Cardiac muscle cell (in vitro differentiated cells and primary cell): ENCODE measurements at places on chromosomes 7 and 10. TPM values are rescaled to one million over a fixed set of nuclear protein-coding genes. Genes with fewer than 3 reads are reported as not detected.
A peak's percentile ranks its signal among the peaks of the same experiment; 100 is the strongest.

GIMAP7 gene
- polyA plus RNA-seq = 0.19 TPM in 1 of 2 replicates, not detected in the other

- DNase-seq = no peak
- H3K27me3 ChIP-seq = no peaks in the 10 kb centered on the region
- H3K36me3 ChIP-seq = no peaks in the 10 kb centered on the region
- no peak overlapping the region for H3K4me3 ChIP-seq
Measured at GRCh38 chr10:96639899-96640298, 53.1 kb upstream of the TM9SF3 start.

HOXA10 gene
- polyA plus RNA-seq = not detected in 2 replicates

GRCh38 chr10:86368046-86368445 is 1.5 kb upstream of the GRID1 start:
- H3K27ac ChIP-seq = no peak overlapping the region
- H3K36me3 ChIP-seq = no peaks in the 10 kb centered on the region
- no peak overlapping the region for H3K4me3 ChIP-seq
- no peak for DNase-seq
- H3K4me1 ChIP-seq = no peaks in the 10 kb centered on the region

DNA sequence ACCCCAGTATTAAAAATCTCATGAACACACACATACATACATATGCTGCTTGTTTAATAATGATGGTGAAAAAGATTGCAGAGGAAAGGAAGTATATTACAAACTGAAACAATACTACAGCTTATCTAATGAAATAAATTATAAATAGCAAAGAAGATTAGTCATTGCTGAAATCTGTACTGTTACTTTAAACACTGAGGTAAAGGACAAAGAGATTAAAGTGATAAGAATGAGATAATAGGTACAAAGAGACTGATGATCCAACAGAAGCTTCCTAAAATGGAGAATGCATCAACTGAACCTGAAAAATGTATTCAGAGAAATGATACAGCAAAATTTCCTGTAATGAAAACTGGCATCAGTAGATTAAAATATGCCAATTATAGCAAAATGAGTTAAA is 91.5 kb upstream of the KCND2 start:
- H3K4me1 ChIP-seq = no peaks in the 10 kb centered on the region
- no peaks in the 10 kb centered on the region for H3K36me3 ChIP-seq
- H3K27ac ChIP-seq = no peak overlapping the region

- no peak overlapping the region for H3K4me3 ChIP-seq
- H3K36me3 ChIP-seq = no peaks in the 10 kb centered on the region
- no peaks in the 10 kb centered on the region for H3K27me3 ChIP-seq
- H3K27ac ChIP-seq = no peak overlapping the region
- DNase-seq = no peak
- no peaks in the 10 kb centered on the region for H3K4me1 ChIP-seq
Measured at GRCh38 chr7:44920119-44920518, 34.8 kb upstream of the PURB start.

DNA sequence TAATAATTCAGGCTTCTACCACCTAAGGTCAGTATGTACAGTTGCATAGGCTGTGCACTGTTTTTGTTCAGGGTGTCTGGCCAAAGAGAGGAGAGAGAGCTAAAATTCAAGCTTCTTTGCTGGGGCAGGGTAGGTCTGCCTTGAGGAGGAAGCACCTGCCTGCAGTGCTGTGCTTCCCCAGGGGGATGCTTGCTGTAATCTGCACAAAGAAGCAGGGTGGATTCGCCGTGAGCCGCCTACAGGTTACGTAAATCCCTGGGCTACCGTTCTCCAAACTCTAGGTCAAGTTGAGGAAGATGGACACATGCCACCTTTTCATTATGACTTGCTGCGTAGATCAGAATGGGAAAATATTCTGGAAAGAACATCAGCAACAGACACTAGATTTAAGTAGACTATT is 543.3 kb downstream of the TNS3 start:
- H3K27ac ChIP-seq = no peak overlapping the region
- H3K36me3 ChIP-seq = no peaks in the 10 kb centered on the region
- no peaks in the 10 kb centered on the region for H3K4me1 ChIP-seq
- DNase-seq = no peak
- H3K4me3 ChIP-seq = no peak overlapping the region

DNA sequence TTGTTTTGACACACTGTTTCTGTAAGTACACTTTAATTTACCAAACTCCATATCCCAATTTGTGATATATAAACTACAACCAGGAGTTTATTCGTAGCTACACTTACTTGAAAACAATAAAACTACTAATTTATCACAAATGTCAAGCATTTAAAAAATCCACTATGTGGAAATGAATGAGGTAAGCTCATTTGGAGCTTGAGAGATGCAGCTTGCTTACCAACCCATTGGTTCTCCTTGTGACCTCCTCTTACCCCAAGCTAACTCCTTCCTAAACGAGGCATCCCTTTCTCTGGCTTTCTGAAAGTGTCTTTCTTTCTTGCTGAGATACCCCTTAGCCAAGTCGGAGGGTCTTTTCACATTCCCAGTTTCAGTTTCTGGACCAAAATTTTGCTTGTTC is 2.5 kb downstream of the OR6V1 start:
- no peaks in the 10 kb centered on the region for H3K36me3 ChIP-seq
- H3K27me3 ChIP-seq = no peaks in the 10 kb centered on the region
- no peak overlapping the region for H3K27ac ChIP-seq
- no peaks in the 10 kb centered on the region for H3K4me1 ChIP-seq

AMZ1 gene
- 1.6 and 1.7 TPM in 2 replicates for polyA plus RNA-seq

GRCh38 chr10:121999301-121999700 is 10.3 kb downstream of the TACC2 start:
- H3K36me3 ChIP-seq = no peaks in the 10 kb centered on the region
- H3K4me3 ChIP-seq = no peak overlapping the region
- no peak overlapping the region for H3K27ac ChIP-seq
- H3K4me1 ChIP-seq = peaks cover 14% of the 10 kb centered on the region

TRIM50 gene
- not detected in 2 replicates for polyA plus RNA-seq

- no peaks in the 10 kb centered on the region for H3K4me1 ChIP-seq
- H3K36me3 ChIP-seq = no peaks in the 10 kb centered on the region
- no peak for DNase-seq
- no peak overlapping the region for H3K4me3 ChIP-seq
- no peak overlapping the region for H3K27ac ChIP-seq
Measured at GRCh38 chr10:98302741-98303365, 34.9 kb upstream of the LOXL4 start.

GRCh38 chr10:71648933-71649320 is 70.7 kb downstream of the C10orf105 start:
- H3K27ac ChIP-seq = no peak overlapping the region
- peaks cover 2% of the 10 kb centered on the region for H3K27me3 ChIP-seq
- H3K4me1 ChIP-seq = no peaks in the 10 kb centered on the region
- H3K36me3 ChIP-seq = no peaks in the 10 kb centered on the region
- no peak overlapping the region for H3K4me3 ChIP-seq

IMMP2L gene
- polyA plus RNA-seq = 11.9 and 19.2 TPM in 2 replicates

GRCh38 chr7:99485094-99485493 is 12.4 kb downstream of the ZNF789 start:
- no peaks in the 10 kb centered on the region for H3K27me3 ChIP-seq
- no peaks in the 10 kb centered on the region for H3K4me1 ChIP-seq
- H3K27ac ChIP-seq = no peak overlapping the region
- no peak for DNase-seq
- H3K4me3 ChIP-seq = no peak overlapping the region

ANKRD30A gene
- polyA plus RNA-seq = not detected in 2 replicates

DNA sequence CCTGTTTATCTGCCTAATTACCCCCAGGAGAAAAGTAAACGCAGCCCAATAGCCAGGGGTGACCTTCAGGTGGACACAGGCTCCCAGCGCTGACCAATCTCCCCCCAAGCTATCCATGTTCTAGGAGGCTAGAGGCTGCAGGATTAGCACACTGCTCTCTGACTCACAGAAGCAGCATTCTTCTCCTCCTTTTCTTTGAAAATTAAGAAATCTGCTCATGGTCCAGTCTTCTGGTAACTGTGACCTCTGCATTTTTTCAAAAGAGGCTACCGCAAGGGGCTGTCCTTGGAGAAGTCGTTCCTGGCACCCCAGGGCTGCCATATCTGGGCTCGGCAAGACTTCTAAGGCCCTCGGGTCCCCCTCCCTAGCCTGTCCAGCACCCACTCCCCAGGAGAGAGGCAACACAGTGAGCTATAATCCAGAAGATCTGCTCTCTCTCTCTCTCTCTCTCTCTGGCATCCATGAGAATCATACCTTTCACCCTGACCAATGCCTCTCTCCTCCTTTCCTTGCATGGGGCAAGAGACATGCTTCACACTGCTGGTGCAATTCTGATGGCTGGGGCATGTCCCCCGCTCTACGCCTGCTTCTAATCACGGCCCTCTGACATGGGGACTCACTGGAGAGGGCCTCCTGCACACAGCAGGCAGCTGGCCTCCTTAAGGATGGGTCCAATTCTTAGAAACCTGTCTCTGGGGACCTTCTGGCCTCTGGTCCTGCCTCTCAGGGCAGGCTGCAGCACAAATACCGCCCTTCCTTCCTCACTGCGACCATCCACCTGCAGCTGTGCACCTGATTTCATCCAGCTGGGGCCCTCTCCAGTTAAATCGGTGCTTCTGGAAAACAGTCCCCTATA is 27.3 kb downstream of the ANXA11 start:
- no peak for DNase-seq
- H3K36me3 ChIP-seq = no peaks in the 10 kb centered on the region
- no peak overlapping the region for H3K27ac ChIP-seq
- H3K4me3 ChIP-seq = no peak overlapping the region
- H3K4me1 ChIP-seq = no peaks in the 10 kb centered on the region
- H3K27me3 ChIP-seq = no peaks in the 10 kb centered on the region

- H3K27ac ChIP-seq = no peak overlapping the region
- H3K4me1 ChIP-seq = no peaks in the 10 kb centered on the region
- no peaks in the 10 kb centered on the region for H3K27me3 ChIP-seq
Measured at GRCh38 chr7:150462413-150462812, 12.0 kb downstream of the GIMAP8 start.

- no peak overlapping the region for H3K27ac ChIP-seq
- no peak for DNase-seq
- H3K4me1 ChIP-seq = no peaks in the 10 kb centered on the region
- no peaks in the 10 kb centered on the region for H3K27me3 ChIP-seq
Measured at GRCh38 chr7:134155871-134156270, 28.7 kb downstream of the LRGUK start.

- H3K4me3 ChIP-seq = no peak overlapping the region
- no peaks in the 10 kb centered on the region for H3K4me1 ChIP-seq
- no peak overlapping the region for H3K27ac ChIP-seq
- no peaks in the 10 kb centered on the region for H3K27me3 ChIP-seq
Measured at GRCh38 chr7:16930946-16931345, 49.2 kb upstream of the AGR3 start.

- no peak overlapping the region for H3K4me3 ChIP-seq
- no peaks in the 10 kb centered on the region for H3K27me3 ChIP-seq
- H3K36me3 ChIP-seq = no peaks in the 10 kb centered on the region
- H3K4me1 ChIP-seq = peaks cover 64% of the 10 kb centered on the region
Measured at GRCh38 chr10:86661161-86662025, 6.9 kb upstream of the LDB3 start.

ANKRD1 gene
- polyA plus RNA-seq = 9.4 and 12.6 TPM in 2 replicates

DNA sequence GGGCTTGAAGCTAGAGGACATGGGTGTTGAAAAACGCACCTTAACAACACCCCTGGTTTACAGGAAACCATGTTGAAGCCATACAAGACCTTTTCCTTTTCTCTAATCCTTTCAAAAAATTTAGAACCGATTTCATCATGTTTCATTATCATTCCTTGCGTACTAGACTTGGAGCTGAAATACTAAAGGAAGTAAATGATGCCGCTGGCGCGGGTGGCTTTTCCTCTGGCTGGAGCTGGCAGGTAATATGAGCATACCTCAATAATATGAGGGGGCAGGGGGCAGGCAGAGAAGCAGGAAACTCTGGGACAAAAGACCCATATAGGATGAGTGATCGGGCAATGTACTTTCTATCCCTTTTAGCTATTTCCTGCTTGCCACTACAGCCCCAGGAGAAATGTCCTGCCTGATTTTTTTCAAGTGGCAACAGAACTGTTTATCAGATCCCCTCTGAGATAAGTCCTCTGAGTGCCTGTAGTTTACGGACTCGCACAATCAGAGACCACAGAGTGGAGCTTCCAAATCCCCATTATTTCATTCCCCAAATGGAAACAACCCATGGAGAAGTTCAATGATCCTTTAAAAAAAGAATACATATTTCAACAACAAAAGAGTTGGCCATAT is 450.1 kb downstream of the KCNMA1 start:
- no peaks in the 10 kb centered on the region for H3K27me3 ChIP-seq
- H3K4me1 ChIP-seq = no peaks in the 10 kb centered on the region
- no peak overlapping the region for H3K4me3 ChIP-seq
- H3K27ac ChIP-seq = no peak overlapping the region
- H3K36me3 ChIP-seq = no peaks in the 10 kb centered on the region

DNA sequence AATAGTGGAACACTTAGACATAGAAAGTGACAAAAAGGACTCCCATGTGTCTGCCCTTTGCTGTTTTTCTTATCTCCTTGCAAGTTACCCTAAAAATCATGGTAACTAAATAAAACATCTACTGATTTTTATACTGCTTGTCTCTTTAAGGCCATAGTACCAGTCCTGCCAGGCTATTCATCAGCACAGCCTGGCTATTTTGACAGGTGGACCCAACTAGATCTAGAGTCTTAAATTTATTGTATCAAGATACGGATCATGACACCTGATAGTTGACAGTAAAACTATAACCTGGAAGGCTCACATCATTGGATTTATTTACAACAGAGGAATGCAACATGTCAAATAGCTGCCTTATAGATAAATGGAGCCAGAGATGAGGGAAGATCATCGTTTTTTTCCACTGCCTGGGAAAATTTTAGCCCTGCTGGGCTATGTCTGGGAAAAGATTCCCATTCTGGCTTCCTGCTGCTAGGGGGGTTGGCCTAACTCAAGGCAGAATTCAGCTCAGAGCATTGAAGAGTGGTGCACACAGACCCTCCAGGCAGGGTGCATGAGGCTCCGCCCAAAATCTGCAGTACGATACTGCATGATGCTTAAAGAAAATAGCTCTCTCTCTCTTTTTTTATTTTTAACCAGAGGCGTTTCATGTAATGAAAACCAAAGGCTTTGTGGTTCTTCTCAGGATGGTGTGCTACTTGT is 292.0 kb upstream of the FZD8 start:
- no peaks in the 10 kb centered on the region for H3K36me3 ChIP-seq
- H3K27me3 ChIP-seq = no peaks in the 10 kb centered on the region
- DNase-seq = no peak
- H3K4me1 ChIP-seq = no peaks in the 10 kb centered on the region

DNA sequence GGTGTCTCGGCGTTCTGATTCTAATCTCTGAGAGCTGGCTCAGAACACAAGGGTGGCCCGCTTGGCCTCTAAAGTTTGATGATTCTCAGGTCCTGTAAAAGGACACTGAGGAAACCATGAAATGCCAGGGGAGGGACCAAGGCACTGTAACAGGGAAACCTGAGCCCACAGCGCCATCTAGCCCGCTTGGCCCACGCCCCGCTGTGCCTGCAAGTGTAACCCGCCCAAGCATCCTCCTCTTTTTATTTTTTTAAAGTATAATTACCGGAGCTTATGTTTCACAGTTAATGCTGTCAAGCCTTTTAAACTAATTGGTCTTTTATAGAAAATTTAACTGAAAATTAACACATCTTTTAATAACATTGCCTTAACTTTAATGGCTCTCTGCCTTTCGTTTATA is 734.7 kb downstream of the KCNMA1 start:
- DNase-seq = peak; percentile 84
- no peaks in the 10 kb centered on the region for H3K36me3 ChIP-seq
- no peak overlapping the region for H3K4me3 ChIP-seq

DRGX gene
- not detected in 2 replicates for polyA plus RNA-seq
